Smooth muscle cell of trachea (primary cell): ENCODE measurements at places on chromosomes 5 and 9. TPM values are rescaled to one million over a fixed set of nuclear protein-coding genes. Genes with fewer than 3 reads are reported as not detected.

FAM169A gene
- 0.17 and 0.29 TPM in 2 replicates for total RNA-seq

CARTPT gene
- total RNA-seq: not detected in 2 replicates

COL15A1 gene
- 12.6 and 15.1 TPM in 2 replicates for total RNA-seq

GALNT12 gene
- 16.5 and 19.2 TPM in 2 replicates for total RNA-seq

ARL14EPL gene
- total RNA-seq: not detected in 2 replicates

NMUR2 gene
- total RNA-seq: not detected in 2 replicates

RNF183 gene
- not detected in 2 replicates for total RNA-seq

ACOT12 gene
- total RNA-seq: 1.6 and 2.2 TPM in 2 replicates

TRIM41 gene
- total RNA-seq: 13.5 and 16.5 TPM in 2 replicates
